HTR-8/SVneo (cell line): ENCODE measurements at places on chromosomes 1 and 21.

DNA sequence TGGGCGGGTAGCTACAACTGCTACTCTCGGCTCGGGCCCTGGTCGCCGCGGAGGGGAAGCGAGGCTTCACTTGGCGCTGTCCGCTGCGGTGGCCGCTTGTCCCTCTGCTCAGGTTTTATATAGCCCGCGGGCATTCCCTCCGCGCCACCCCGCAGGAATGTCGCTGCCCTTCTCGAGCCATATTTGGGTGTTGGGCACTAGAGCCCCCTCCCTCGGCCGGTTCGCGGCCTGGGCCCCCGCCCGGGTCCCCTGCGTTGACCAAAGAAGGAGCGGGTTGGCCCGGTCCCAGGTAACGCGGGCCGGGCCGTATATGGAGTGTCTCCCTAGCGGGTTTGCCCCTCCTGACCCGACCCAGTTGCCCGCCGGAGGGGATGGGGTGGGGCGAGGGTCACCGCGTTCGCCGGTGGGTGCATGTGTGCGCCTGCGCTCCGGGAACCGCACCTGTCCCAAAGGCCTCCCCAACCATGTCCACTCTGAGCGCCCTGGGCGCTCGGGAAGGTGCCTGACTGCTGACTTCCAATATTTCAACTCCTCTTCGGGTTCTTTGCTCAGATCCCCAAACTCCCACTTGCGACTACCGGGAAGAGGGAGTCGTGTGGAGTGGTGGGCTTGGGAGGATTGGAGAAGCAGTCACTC is at the start of gene ACTA1:
TSS of gene ACTA1 (minus strand) at position 90 of the 636 bp plus-strand sequence. CDS start 979 bp downstream, outside the sequence.
- DNase-seq: no peak

DNA sequence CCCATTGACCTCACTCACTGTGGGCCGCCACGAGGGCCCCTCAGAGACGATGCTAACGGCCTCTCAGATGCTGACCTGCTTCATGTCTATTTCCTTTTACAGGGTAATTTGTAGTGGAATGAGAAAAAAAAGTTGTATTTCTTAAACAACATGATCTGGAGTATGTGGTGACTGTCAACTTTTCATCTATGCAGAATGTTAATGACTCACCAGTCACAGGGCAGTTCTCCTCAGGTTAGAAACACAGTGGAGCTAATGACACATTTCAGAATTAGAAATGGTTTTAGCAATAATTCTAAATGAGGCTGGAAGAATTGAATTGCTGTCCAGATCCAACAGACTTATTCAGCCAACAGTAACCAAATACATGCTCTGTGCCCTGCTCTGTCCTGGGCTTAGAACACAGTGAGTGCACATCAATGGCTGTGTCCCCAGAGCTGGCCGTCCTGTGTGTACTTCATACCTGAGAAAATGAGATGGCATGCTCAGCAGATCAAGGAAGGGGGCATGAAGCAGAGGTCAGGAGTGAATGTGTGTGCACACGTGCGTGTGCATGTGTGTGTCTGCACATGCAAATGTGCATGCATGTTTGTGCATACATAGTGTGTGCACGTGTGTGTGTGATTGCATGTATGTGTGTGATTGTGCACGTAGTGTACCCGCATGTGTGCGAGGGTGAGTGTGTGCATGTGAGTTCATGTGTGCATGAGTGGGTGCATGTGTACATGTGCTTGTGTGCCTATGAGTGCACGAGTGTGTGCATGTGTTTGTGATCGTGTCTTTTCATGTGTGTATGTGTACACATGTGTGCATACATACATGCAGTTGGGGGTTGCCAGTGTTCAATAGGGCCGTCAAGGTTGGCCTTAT is 145.3 kb downstream of the PCBP3 start:
- no peak for DNase-seq

DNA sequence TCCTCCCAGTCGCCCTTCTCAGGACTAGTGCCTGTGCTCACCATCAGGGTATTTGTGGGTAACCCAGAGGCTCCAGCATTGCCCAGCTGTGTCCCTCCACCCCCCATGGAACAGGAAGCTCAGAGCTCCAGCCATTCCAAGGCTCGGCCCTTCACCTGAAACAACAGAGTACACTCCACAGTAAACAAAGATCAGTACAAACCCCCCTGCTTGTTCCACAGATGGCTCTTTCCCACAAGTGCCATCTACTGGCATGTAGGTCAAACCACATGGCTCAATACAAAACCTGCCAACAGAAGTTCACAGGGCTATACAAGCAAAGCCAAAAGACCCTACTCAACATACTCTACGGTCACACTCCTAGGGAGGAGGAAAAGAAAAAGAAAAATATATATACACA is 258.7 kb downstream of the AGBL4 start:
- DNase-seq: no peak

GRCh38 chr1:153573351-153573750 is 7.7 kb upstream of the S100A2 start:
- no peak for DNase-seq

DNA sequence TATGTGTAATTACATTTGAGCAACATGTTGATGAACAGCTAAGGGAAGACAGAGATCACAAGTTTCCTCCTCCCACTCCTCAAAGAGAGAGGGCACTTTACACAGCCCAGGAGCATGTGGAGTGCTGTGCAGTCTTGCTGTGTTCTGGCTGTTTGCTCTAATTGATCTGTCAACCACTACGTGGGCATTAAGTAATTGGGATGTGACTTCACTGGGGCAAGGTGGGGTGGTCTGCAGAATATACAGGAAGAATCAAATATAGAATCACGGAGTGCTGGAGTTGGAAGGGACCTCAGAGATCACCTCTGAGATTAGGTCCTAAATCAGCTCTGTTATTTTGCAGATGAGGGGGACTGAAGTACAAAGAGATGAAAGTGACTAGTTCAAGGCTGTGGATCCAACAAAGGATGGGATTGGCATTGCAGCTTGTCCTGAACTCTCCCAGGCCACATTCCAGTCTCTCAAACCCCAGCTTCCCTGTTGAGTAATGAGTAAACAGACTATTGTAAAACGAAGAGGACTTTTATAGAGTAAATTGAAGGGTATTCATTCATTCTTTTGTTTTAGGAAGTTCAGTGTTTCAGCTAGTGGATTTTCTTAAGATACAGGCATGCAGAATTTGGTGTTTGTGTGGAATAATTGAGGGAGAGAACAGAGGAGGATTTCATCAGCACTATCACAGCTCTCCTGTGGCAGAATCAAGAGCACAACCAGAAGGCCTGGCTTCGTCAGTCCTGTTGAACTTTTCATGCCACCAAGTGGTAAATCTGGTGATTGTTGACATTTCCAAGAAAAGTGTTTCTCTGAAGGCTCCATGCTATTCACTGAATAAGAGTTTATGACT is 22.4 kb downstream of the NOS1AP start:
- no peak for DNase-seq

GRCh38 chr1:20197329-20197791 is 11.0 kb upstream of the PLA2G2C start:
- DNase-seq: no peak

DNA sequence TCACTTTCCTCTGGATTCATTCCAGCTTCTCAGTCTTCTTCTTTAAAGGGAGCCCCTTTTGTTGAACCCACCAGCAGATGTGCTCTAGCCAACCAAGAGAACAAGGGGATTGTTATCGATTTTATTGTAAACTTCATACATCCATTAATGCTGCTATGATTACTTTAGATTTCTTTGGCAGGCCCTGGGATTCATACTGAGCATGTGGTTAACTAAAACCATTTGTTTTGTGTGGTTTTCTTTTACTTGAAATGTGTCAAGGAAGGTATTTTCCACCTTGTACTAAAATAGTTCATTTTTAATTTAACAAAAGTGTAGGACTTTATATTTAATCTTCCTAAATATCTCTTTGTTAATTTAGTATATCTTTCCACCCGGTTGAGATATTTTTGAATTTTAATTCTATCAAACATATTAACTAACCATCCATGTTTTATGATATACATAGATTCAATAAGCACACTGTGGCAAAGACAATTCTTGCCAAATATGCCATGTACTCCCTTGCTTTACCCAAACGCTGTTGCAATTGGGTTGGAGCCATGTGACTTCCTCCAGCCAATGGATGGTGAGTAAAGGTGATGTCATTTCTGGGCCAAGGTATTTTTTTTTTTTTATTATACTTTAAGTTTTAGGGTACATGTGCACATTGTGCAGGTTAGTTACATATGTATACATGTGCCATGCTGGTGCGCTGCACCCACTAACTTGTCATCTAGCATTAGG is 74.2 kb upstream of the LRRC8D start:
- no peak for DNase-seq

- DNase-seq: no peak
Observed at GRCh38 chr1:70440642-70441391, 29.7 kb downstream of the CTH start.

- DNase-seq: peak; percentile 88
Observed at GRCh38 chr1:229410692-229411433, 23.0 kb downstream of the ACTA1 start.

DNA sequence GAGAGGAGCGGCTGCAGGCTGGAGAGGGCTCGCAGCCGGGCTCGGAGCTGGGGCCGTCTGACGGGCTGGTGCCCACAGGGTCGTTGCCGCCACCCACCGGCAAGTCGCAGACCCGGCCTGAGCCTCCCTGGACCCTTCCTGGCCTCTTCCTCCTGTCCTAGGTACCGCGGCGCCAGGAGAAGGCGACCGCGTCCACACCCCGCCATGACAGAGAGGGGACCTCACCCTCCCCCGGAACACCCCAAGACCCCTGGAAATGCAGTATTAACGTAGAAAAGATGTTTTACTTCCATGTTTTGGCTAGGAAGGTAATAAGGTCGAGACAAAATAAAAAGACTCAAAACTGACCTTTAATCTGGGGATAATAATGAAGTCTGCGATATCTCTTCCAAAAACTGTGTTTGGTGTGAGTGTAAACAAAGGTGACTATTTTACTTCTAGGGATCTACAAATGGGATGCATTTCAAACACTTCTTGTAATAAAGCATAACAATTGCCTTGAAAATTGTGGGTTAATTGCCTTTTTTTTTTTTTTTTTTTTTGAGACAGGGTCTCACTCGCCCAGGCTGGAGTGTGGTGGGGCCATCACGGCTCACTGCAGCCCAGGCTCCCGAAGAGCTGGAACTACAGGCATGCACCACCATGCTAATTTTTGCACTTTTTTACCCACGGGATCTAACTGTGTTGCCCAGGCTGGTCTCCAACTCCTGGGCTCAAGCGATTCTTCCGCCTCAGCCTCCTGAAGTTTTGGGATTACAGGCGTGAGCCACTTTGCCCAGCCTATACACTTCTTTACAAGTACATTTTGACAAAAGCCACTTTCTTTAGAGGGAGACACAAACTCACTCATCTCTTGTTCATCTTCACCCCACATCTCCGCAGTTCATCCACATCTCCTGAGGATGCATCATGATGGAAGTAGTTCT is 838 bp upstream of the RSRP1 start:
- DNase-seq: no peak

- no peak for DNase-seq
Observed at GRCh38 chr21:37986751-37987399, 70.6 kb upstream of the KCNJ6 start.

DNA sequence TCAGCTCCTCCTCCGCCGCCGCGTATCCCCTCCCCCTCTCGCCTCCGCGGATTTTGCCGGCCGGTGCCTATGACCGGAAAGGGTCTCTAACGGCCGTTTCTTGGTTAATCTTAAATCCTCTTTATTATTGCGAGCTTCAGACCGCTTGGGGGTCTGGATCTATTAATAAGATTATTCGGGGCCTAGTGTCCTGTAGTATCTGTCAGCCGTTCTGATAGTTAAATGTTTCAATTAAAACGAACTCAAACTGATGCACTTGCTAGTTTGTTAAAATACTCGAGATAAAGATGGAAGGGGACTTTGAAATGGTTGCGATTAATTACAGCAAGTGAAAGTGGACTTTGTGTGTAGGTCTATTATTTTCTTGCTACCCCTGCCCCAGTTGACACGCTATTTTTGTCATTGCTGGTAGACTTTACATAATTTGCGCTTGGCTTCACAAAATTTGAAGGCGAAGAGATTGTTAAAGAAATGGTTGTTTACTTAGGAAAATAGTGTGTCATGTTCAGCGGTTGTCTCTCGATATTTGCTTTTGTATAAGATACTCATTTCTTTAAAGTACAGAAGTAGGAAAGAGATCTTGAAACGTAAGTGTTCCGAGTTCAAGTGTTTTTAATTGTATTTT is 779 bp downstream of the SON start:
- DNase-seq: no peak

GRCh38 chr1:198793714-198794113 is 154.9 kb downstream of the PTPRC start:
- no peak for DNase-seq

DNA sequence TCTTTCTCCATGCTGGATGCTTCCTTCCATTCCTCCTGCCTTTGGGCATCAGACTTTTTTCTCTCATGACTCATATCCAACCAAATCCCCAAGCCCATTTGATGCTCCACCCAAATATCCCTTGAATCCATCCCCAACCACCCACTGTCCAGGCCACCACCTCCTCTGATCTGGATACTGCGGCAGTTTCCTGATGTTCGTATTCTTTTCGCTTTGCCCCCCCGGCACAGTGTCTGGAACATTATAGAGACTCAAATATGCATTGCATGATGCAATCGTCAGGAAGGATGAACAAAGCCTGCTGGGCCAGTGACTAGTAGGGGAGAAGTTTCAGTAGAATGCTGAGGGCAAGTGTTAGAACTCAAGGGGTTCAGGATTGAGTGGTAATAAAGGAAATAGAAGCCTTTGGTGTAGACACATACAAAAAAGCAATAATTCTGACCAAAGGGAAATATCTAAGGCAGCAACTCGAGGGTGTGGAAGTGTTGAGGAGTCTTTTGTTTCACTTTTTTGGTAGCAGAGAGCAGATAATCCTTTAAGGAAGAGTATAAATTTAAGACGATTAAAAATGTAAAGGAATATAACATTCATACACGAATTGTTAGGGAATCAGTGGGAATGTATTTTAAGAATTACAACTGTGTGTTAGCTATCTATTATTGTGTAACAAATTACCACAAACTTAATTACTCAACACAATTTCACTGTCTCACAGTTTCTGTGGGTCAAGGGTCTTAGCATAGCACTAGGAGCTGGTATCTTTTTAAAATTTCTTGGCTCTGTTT is 7.5 kb downstream of the S100A11 start:
- DNase-seq: no peak

DNA sequence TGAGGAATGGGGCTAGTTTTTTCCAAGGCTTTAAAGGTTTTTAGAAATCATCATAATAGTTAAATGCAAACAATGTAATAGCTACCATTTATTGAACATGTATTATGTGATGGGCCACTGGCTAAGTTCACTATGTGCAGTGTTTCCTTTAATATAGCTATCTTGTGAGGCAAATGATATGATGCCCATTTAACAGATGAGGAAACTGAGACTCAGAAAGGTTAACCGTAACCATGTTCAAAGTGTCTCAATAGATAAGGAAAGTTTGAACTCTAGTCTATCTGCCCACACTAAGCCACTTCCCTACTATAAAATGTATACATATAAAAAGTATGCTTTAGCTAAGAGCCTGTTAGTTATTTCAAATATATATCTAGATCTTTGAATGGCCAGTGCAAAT is 64.8 kb downstream of the GNG12 start:
- DNase-seq: no peak
